ENCODE measurements at places on chromosomes 3 and 15. TPM values are rescaled to one million over a fixed set of nuclear protein-coding genes. Genes with fewer than 3 reads are reported as not detected.

DNA sequence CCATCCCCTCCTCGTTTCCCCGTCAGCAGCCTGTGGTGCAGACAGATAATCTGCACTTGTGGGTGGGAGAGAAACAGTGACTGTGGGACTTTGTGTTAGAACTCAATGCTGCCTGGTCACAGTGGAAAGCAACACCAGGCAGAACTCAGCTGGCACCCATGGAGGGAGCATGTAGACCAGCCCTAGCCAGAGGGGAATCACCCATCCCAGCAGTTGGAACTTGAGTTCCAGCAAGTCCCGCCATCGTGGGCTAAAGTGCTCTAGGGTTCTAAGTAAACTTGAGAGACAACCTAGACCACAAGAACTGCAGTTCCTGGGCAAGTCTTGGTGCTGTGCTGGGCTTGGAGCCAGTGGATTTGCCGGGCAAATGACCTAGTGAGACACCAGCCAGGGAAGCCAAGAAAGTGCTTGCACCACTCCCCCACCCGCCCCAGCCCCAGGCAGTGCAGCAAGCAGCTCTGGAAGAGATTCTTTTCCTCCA lies 24.4 kb downstream of the ISG20 start:
- peak; percentile 74 for DNase-seq

- DNase-seq, result no peak
These were observed 148.8 kb downstream of the TPRA1 start for GRCh38 chr3:127441764-127442163.

GRCh38 chr3:107465064-107465631 lies 57.6 kb upstream of the BBX start:
- no peak for DNase-seq

DNA sequence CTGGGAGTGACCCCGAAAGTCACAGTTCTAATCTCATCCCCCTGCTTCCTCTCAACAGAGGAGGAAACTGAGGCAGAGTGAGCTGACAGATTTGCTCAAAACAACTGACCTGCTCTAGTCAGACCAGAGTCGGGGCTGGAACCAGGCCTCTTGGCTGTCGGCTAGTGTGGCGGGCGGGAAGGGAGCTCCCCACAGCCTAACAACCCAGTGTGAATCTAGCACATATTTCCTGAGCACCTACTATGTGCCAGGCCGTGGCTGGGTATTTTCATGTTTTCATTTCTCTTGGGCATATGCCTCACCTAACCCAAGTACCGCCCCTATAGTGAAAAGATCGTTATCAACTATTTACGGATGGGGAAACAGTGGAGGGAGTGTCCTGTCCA lies 27.2 kb downstream of the GRIP2 start:
- DNase-seq, result no peak

DNA sequence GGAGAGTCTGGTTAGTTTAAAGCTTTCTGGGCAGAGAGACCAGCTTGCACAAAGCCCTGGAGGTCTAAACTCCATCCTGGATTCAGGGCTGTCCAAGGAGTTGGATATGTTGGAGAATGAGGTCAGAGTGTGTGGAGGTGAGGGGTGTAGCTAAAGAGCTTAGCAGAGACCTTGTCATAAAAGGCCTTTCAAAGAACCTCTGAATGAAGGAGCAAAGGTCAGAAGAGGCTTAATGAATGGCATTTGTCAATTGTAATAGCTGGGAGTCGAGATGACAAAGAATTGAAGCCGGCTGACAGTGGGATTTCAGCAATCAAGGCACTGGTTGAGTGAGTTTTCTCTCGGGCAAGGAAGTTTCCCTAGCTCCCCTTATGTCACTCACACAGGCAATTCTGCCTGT lies 202.6 kb downstream of the PDCD6IP start:
- no peak for DNase-seq

DNA sequence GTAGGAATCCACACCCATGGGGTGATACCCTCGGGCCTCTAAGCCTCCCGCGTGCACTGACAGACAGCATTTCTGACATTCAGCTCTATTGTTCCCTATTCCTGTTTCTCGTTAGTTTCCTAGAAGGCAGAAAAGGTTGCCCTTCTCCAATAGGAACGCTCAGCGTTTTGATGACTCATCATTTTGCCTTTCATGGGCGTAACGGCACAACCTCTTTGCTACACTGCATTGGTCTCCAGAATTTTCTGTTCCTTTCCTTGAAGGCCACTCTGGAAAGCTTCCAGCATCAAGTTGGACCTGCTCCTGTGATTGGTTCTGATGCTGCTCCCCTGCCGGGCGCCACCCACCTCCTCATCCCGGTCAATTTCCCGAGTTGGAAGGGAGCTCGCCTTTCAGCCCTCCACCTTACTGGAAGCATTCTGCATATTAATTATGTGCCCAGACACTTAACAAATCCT lies 13.0 kb upstream of the TNK2 start:
- no peak for DNase-seq

DNA sequence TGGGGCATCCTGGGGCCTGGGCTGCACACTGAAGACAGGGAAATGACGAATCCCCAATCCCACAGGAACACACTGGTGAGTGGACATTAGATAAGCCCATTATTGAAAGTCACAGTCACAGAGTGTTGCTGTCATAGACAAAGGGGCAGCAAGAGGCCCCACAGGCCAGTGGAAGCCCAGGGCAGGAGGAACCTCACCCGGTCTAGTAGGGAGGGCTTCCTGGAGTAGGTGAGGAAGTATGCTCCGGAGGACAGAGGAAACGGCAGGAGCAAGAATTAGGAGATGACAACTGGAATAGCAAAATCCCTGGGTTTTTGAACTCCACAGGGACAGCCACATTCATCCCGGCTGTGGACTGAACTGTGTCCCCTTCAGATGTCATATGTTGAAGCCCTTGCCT lies 101.2 kb downstream of the TPRA1 start:
- no peak for DNase-seq

- no peak for DNase-seq
These were observed 20.7 kb upstream of the ERC2 start for GRCh38 chr3:56488812-56489600.

GRCh38 chr3:195259154-195259474 lies 11.8 kb downstream of the XXYLT1 start:
- no peak for DNase-seq

DNA sequence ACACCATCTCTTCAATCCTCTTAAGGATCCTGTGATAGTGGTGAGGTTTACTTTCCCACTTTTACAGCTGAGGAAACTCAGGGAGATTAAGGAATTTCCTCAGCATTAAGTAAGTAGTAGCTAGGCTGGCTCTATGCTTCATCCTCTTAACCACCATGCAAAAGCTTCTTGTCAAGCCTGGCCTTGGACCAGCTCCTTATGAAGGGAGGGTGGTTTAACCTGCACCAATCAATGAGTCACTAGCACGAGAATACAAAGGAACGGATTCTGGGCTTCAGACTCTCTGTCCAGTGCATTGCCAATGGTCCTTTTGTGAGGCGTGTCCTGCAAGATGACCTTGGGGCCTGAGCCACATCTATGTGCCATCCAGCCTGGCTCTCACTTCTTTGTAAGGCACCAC lies 202.0 kb upstream of the CFAP20DC start:
- DNase-seq, result peak; percentile 76

GRCh38 chr3:132344666-132345280 lies 27.6 kb downstream of the ACP3 start:
- DNase-seq, result peak; percentile 74

DNA sequence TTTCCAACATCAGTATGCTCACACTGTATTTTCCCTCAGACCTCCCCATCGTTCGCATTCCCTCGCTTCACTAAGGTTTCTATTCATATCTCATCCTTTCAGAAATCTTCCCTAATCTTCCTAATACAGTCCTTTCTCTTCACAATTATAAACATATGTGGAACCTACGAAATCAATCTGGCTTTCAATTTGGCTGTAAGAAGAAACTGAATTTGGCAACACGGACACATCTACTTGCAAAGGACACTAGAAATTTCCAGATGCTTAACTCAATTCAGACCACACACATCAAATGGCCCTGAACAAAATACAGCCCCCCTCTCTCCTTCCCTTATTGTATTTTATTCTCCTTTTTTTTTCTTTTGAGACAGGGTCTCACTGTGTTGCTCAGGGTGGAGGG lies 39.1 kb upstream of the TM4SF19 start:
- no peak for DNase-seq

DNA sequence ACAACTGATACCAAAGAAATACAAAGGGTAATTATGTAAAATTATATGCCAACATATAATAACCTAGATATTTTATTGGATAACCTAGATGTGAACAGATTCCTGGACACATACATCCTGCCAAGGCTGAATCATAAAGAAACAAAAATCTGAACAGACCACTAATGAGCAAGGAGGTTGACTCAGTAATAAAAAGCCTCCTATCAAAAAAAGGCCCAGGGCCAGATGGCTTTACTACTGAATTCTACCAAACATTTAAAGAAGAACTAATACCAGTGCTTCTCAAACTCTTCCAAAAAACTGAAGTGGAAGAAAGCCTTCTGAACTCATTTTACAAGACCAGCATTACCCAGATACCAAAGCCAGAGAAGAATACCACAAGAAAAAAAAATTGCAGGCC lies 32.4 kb downstream of the THBS1 start:
- peak; percentile 70 for DNase-seq

DNA sequence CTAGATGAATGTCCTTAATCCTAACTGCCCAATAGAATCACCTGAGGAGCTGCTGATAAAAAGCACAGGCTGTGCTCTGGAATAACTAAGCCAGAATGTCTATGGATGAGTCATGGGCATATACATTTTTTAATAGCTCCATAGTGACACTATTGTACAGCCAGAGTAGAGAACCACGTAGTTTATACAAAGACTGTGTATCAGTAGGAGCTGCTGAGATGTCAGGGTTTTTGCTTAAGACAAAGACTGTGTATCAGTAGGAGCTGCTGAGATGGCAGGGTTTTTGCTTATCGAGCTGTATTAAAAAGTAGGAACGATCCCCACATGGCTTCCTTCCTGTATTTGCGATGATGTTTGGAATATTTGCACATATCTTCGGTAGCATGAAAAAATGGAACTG lies 137.4 kb downstream of the SV2B start:
- no peak for DNase-seq

DNA sequence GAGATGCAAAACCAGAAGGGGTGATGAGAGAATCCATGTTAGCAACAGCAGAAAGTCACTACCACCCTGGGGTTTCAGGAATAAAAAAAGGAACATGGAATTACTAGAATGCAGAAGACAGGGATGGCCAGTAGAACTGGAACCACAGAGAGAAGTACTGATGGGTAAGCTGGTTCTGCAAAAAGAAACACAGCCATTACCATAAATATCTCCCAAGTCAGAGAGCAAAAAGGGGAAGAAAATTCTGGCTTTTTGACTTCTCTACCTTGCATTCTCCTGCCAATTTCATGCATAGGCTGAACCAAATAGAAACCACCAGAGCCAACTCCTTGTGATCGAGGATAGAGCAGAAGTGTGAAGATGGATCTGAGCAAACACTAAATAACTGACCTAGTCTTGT lies 550.4 kb upstream of the NAALADL2 start:
- DNase-seq, result no peak

DNA sequence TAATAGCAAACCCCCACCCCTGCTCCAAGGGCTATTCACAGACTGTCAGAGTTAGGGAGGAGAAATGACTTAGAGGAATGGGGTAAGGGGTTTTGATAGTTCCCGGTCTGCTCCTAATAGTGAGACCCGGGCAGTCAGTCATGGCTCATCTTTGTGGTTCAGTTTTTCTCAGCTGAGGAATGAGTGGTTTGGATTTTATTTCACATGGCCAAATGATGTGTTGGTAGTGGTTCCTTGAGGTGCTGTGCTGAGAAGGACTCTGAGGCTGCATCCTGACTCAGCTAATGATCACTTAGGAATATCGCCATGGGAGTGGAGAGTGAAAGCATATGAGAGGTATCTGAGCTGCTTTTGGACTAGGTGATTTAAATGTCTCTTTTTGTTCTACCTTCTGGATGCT lies 80.2 kb downstream of the LPP start:
- peak; percentile 28 for DNase-seq

- DNase-seq, result no peak
These were observed 49.5 kb upstream of the HACD2 start for GRCh38 chr3:123634149-123635051.

GRCh38 chr3:157786618-157787017 lies 283.4 kb upstream of the VEPH1 start:
- DNase-seq, result peak; percentile 35

DNA sequence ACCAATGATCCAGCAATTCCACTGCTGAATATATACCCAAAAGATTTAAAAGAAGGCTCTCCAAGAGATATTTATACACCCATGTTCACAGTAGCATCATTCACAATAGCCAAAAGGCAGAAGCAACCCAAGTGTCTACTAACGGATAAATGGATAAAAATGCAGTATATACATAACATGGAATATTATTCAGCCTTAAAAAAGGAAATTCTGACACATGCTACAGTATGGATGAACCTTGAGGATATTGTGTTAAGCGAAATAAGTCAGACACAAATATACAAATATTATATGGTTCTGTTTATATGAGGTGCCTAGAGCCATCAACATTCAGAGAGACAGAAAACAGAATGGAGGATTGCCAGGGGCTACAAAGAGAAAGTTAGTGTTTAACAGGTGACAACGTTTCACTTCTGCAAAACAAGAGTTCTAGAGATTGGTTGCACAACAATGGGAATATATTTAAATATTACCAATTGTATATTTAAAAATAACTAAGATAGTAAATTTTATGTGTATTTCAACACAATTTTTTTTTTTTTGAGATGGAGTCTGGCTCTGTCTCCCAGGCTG lies 69.4 kb downstream of the STAG1 start:
- no peak for DNase-seq

DNA sequence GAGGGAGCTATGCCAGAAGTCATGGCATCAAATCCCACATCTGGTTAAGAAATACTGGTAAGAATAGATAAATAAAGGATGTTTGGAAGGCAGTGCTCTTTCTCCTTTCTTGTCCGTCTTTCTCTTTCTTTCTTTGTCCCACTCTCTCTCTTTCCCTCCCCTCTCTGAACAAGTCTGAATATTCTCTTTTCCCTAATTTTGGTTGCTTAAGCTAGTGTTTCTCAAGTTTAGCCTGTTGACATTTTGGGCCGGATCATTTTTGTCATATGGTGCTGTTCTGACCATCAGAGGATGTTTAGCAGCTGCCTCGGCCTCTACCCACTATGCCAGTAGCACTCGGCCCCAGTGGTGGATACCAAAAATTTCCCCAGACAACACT lies 405.3 kb upstream of the C2CD4B start:
- no peak for DNase-seq

- DNase-seq, result no peak
These were observed 123.6 kb downstream of the RPL22L1 start for GRCh38 chr3:170746175-170746942.

The GUCA1C gene
- total RNA-seq, result not detected

The SLC15A2 gene
- 1.3 TPM for total RNA-seq

The CD96 gene
- total RNA-seq, result 0.16 TPM

The PTH1R gene
- total RNA-seq, result not detected

The HHLA2 gene
- not detected for total RNA-seq

The P3H2 gene
- total RNA-seq, result 71.2 TPM

The NDUFB4 gene
- total RNA-seq, result 31.5 TPM
